ENCODE measurements at places on chromosomes 1 and 21.
A peak's percentile ranks its signal among the peaks of the same experiment; 100 is the strongest.

DNA sequence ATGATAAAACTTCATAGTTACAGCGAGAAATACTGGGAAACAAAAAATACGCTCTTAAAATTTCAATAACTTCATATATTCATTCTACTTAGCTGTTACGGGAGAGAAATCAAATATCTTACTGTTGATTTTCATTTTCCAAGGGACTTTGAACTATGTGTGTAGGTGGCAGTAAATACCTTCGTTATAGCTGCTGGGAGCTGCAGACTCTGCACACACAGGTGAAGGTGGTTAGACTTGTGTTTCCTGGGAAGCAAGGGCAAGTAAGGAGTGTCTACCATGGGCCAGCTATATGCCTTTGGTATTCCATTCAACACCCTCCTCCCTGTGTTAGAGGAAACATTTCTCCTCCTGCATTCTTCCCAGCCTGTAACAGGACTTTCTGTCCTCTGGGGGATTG lies 51.4 kb upstream of the DIRAS3 start:
- no peak for DNase-seq

- no peak for DNase-seq
These were observed 217.8 kb upstream of the ZRANB2 start for GRCh38 chr1:71298633-71299032.

- DNase-seq = no peak
These were observed 52.7 kb downstream of the DHRS3 start for GRCh38 chr1:12565094-12565965.

- no peak for DNase-seq
These were observed 18.0 kb upstream of the BCAR3 start for GRCh38 chr1:93699503-93700168.

- DNase-seq = no peak
These were observed 7.0 kb upstream of the ABCD3 start for GRCh38 chr1:94411237-94411636.

DNA sequence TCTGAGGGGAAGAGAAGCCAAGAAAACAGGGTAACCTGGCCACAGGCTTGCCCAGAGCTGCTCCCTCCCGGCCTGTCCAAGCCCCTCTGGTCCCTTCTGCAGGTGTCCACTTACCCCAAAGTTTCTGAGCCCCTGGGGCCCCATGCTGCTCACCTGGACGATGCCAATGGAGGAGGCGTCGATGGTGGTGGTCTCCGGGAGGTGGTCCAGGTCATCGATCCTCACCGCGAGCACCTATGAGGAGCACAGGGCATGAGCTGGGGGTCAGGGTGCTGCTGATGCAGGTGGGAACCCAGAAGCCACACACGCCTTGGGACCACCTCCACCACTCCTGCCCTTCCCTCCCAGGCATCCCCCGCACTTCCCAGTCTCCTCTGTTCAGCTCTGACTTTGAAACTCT lies 37.5 kb upstream of the RIPK4 start:
- DNase-seq = no peak

- no peak for DNase-seq
These were observed 127.9 kb upstream of the DUSP10 start for GRCh38 chr1:221869779-221870178.

DNA sequence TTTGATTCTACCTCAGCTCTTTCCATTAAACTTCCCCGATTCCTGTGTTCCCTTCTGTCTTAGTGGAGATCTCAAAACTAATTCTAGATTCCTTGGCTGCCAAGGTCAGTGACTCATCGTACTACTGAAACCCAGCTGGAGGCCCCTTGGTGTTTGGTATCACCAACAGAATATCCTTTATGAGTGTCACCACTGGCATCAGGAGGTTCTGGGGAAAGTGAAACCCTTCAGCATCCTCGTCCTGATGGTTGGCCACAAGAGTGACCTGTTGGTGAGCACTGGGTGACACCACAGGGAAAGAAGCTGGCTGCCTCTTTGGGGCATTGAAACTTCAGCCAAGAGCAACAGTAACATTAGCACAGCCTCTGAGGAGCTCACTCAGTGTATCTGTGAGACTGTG lies 9.6 kb downstream of the RAB42 start:
- peak; percentile 60 for DNase-seq

DNA sequence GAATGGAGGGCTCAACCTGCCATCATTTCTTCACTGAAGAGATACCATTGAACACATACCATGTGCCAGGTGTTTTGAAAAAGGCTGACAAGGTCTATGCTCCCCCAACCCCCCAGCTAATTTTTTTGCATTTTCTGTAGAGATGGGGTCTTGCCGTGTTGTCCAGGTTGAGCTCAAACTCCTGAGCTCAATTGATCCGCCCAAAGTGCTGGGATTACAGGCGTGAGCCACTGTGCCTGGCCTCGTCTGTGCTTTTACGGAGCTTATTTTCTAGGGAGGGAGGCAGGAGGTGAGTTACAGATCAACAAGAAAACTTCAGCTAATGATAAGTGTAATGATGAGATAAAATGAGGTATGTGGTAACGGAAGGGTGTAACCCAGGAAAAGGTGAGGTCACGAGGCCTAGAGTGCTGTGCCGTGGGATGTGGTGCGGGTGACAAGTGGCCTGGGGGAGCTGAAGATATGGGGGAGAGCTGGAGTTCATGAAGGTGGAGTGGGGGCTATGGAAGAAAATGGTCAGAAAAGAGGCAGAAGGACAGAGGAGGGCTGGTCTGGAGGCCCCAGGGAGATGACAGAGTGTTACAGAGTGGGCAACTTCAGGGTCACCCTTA lies 28.2 kb downstream of the FAAH start:
- DNase-seq = no peak

- DNase-seq = peak; percentile 42
These were observed 858.7 kb downstream of the USP25 start for GRCh38 chr21:16588433-16588860.

GRCh38 chr21:44253832-44254710 lies 7.6 kb downstream of the DNMT3L start:
- no peak for DNase-seq

GRCh38 chr1:76142771-76143540 lies 68.4 kb downstream of the ST6GALNAC3 start:
- DNase-seq = peak; percentile 20

DNA sequence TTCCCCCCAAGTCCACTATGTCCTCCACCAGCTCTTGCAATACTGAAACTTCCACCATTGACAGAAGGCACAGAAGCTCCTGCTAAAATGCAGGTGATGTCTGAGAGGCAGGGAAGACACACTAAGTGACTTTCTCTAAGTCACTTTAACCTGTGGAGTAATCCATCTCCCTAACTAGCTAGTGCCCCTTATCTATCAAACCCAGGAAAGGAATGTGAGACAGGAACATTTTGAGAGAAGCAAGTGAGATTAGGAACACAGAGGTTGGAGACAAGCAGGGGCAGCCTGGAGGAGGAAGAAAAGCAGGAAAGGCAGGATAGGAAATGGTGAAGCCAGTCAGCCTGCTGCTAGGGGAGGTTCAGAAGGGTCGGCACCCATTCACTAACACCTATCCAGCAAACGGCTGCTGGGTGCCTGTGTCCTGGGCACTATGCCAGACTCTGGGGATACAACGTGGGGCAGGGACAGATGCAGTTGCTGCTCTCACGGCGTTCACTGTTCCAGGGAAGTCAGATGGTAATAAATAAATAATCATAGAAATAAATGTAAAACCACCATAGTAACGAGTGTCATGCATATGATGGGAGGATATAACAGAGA lies 7.0 kb downstream of the GPA33 start:
- no peak for DNase-seq

GRCh38 chr1:235495551-235495950 lies 8.7 kb downstream of the B3GALNT2 start:
- no peak for DNase-seq
